NCI-H1105 treated with DMSO at 0.1 percent for 48 hours (cell line): ENCODE measurements at places on chromosomes 1 and 21.

DNA sequence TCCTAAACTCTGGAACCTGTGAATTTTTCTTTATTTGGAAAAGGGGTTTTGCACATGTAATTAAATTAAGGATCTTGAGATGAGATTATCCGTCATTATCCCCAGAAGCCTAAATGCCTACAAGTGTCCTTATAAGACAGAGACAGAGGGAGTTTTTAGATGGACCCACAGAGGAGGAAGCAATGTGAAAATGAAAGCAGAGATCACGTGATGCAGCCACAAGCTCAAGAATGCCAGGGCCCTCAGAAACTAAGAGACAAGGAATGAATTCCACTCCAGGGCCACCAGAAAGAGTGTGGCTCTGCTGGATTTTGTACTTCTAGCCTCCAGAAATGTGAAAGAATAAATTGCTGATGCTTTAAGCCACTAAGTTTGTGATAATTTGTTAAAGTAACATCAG, 183.6 kb upstream of the UBE2U start:
- no peak for DNase-seq

GRCh38 chr1:150560011-150560438, 10.8 kb downstream of the ADAMTSL4 start:
- peak; percentile 51 for DNase-seq

DNA sequence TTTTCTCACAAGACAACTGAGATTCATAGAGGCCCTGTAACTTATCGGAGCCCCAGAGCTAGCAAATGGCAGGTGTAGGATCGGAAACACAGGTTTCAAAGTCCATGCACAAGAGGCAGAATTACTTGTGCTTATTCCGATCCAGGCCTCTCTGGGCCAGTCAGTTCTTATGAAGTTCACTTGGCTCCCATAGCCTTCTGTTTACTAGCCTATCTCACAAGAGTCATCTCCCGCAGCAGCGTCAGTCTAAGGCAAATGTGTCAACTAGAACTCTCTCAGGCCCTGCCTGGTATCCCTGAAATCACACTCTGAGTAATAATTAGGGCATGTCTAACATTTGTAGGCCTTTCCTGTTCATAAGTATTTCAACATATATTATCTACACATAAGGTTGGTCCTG, 43.3 kb downstream of the PHC2 start:
- no peak for DNase-seq

DNA sequence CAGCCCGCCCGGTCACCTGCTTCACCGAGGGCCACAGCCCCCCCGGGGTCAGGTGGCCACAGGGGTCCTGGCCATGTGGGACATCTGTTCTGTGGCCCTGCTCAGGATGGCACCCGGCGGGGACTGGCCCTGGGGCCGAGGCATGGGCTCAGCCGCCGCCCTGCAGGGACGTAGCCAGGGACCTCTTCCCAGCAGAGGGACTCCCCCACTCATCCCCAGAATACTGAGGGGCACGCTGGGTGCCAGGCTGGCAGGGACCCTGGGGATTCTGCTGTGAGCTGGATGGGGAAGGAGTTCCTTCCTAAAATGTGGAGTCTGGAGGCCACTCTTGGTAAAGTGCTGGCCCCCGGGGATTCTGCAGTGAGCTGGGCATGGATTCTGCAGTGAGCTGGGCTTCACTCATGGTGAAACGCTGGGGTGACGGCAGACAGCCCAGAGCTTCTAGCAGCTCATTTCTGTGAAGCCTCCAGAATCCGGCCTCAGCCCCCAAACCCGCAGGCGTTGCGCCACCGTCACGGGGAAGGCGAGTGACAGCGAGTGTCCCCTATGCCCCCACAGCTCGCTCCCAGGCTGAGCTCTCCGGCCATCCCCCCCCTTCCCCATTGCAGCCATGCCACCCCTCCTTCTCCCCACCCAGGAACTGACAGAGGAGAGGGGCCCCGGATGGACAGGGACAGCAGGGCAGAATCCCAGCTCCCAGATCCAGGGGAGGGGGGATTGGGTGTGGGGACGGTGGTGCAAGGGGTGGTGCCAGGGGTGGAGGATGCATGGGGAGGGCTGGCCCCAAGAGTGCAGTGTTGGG, 1.4 kb downstream of the ITGB2 start:
- no peak for DNase-seq

GRCh38 chr1:150221552-150221951, 14.4 kb downstream of the ANP32E start:
- DNase-seq: peak; percentile 3

DNA sequence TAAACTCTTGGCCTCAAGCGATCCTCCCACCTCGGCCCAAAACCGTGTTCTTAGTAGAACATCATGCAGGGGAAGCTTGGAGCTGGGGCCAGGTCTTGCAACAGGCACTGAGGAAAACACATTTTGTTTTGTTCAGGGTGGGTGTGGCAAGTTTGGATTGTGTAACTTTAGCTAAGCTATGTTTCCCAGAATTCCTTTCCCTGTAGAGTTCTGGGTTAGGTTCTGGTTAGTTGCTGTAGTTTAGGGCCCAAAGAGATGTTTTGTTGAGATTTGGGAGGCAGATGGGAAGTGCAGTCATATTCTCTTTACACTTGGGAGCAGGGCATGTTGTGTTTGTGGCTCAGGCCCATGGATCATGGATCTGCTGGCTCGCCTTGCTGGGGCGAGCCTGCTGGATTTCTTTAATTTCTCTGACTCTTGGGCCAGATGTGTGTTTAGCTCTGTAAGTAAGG, 24.0 kb downstream of the PLA2G5 start:
- no peak for DNase-seq

DNA sequence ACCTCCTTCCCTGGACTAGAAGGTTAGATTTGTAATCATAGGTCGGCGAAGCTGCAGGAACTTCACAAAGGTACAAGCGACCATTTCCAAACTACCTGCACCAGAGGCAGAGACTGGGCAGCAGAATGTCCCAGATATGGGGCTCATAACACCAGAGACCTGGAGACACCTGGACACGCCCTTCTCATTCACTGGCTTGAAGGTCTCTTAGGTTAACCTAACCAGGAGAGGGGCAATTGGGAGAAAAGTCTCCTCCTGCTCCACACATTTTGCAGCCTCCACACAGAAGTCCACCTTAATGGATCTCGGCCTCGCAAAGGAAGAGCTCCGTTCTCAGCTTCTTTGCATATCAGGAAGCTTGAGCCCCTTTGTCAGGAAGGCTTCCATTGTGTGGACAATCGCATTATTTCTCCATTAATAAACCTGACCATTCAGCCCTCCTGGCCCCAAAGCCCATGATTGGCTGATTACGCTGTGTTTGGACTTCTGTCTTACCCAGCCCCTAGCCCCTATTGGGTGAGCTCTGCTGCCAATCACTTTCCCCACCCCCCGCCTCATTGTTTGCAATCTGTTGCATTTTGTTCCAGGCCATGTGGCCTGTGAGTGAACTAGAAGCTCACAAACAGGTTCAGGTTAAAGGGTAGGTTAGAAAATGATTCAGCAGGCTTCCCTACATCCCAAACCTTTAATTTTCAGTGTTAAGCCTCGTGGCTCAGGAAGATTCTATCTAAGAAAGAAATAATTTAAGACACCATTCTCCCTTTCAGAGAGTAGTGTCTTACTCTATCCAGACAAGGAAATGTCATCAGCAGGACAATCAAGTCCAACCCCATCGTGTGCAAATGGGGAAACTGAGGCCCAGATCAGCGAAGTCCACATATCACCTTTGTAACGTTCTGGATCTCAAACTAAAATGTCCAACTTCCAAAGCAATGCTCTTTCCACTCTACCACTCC, 2.8 kb downstream of the MYCL start:
- DNase-seq: peak; percentile 56

- DNase-seq: no peak
These were observed 127.8 kb upstream of the FMN2 start for GRCh38 chr1:239963856-239964255.

DNA sequence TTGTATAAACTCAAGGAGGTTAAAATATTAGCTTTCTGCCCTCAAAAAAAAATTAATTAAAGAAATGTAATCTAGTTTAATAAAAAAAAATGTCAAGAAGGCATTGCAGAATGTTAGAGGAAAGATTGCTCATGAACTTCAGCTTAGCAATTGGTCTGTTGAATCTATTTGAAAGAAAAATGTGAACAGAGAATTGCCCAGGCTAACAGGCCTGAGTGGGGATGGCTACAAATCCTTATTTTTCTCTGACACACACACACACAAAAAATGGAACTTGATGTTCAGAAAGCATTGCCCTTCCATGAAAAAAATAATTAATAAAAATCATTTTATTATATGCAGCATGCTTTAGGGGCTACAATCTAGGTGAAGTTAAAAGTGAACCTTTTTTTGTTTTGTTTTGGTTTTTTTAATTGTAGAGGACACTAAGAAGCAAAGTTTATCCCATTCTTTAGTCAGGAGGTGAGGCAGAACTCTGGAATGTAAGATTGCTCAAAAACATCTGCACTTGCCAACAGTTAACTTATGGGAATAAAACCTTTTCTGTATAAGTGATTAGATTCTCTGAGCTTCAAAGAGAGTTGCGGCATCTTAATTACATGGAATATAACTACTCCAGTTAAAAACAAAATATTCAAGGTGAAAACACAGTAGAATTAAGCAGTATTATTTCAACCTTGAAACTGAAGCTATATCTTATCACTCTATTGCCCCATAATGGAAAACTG, 658.5 kb upstream of the ADGRL2 start:
- no peak for DNase-seq

- no peak for DNase-seq
These were observed 39.1 kb upstream of the SELENON start for GRCh38 chr1:25760871-25761270.

DNA sequence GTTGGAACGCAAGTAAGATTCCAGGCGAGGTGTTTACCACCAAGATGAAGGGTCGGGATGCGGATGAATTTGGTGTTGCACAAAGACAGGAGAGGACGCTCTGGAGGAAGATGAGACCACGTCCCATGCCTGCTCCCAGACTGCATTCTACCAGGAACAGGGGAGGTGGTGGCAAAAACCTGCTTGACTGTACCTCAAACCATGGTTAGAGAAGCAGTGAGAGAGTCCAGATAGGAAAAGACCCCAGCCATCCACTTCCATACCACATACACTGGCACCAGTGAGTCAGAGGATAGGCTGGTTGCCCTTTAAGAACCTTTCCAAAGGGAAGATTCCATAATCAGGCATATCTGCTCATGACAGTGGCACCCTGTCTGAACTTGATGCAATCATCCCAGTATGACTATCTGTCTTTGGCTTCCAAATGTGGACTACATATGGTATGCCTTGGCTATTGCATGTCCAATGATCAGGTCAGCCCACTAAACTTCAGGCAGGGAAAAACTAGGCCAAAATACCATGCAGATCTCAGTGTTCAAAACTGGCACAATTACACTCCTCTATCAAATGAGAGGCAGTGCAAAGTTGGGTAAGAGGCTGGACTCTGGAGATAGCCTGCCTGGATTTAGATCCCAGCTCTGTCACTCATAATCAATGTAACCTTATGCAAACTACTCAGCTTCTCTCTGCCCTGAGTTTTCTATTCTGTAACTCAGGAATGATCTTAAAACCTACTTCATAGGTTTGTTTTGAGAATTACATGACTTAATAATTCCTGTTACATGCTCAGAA, 20.6 kb downstream of the NPR1 start:
- DNase-seq: no peak
